NCI-H1417 treated with DMSO at 0.1 percent for 48 hours (cell line): ENCODE measurements at places on chromosomes 1 and 21.

- DNase-seq = no peak
Observed at GRCh38 chr1:20115479-20115878, 3.9 kb downstream of the PLA2G2D start.

DNA sequence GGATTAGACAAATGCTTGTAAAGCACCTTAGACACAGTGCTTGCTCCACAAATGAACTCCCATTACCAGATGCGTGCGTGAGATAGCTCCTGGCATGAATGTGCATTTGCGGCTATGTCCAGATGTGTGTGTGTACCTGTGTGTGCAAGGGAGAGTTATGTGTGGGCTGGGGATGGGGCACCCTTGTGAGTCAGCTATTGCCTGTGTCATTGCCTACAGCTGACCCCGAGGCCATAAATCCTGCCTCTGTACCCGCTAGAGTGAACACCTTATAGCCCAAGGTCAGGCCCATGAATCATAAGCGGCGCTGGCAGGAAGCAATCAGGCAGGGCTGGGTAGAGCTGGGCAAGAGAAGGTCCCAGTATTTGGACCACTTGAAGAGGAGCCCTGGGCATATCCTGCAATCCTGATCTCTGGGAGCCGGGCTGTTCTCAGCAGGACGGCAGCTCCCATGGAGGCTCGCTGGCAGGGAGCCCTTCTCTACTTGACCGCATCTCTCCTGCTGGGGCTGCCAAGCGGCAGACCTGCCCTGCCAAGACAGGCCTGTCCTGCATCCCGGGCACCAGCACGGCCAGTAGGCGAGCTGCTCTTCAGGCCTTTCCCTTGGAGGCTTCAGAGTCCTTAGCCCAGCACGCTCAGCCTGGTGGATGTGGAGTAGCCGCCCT, 86.4 kb downstream of the TMEM53 start:
- no peak for DNase-seq

DNA sequence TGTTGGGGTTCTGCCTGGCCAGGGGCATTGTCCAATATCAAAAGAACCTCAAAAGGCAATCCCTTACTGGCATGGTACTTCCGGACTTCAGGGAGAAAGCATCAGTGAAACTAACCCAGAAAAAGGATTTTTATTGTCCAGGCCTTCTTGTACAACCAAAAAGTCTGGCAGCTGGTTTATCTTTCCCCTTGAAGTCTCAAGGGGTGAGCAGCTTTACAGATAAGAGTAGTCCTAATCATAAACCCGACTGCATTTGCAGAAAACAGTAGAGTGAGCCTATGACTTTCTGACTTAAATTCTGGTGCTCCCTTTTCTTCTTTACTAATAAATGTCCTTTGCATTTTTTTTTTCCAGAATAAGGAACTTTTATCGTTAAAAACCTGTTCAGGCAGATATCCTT, 104.0 kb upstream of the CHRM3 start:
- DNase-seq = no peak

DNA sequence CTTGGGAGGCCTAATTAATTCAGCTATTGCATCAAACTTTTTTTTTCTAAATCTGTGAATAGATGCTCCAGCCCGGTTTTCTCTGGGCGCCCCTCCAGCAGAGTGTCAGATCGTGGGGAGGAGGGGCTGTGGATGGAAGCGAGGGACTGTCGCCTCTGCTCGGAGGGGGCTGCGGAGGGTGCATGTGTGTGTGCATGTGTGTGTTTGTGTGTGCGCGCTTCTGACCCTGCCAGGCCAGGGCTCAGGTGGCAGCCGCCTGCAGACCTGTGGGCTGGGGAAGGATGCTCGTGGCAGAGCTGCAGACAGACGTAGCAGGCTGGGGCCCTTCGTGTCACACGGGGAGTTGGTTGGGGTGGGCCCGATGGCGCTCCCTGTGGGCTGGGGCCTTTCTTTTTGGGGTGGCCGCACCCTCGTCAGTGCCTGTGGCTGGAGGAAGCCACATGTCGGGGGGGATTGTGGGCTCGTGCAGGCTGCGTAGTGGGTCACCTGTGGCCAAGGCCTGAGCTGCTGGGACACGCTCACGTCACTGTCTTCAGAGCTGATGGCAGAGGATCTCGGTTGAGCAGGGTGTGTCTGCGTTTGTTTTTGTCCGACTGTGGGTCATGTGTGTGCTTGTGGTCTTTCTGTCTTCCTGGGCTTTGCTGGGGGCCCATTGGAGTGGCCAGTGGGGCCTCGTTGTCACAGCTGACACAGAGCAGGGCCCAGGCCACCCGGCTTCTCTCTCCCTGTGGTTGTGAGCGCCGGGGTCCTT, 2.8 kb downstream of the SKI start:
- DNase-seq = no peak

DNA sequence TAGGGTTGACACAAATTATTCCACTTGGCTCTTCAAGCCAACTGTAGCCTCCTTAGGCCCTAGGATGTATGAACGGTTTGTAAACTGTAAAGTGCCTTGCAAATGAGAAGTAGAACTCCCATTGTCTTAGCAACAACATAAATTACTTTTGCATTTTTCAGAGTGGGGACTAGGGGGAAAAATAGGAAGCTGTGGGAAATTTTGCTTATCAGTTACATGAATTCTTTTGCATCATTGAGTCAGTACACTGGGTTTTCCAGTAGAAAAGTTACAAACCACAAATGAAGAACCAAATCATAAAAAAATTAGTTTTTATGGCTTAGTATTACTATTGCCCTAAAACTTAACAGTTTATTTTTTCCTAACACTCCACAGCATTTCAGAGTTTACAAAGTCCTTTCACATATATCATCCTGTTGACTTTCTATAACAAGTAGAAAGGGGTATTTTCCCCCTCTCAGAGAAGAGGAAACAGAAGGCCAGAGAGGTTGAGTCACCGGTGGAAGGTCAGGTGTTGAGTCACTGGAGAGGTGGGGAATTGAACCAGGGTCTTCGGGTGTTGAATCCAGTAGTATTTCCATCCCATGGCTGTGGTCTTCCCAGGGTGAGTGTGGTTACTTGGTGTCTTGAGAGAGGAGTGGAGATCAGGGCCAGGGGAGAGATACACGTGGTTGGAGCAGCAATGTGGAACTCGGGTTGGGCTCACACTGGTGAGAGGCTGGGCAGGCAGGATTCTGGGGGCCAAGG, 71.9 kb upstream of the USP24 start:
- DNase-seq = no peak

- no peak for DNase-seq
Observed at GRCh38 chr21:29389136-29389535, 90.4 kb downstream of the BACH1 start.

DNA sequence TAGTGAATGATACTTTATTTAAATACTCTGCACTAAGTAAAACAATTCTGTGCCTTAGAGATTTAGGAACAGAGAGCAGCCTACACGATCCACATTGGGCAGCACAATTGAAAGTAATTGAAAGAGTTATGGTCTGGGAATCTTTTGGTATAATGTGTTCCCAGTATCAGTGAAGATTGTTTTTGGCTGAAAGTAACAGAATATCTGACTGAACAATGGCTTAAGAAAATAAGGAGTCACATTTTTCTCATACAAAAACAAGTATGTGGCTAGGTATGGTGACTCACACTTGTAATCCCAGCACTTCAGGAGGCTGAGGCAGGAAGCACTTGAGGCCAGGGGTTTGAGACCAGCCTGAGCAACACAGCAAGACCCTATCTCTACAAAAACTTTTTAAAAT, 306.2 kb downstream of the NFIA start:
- no peak for DNase-seq

GRCh38 chr1:183180634-183181056, 5.4 kb upstream of the LAMC2 start:
- no peak for DNase-seq

- DNase-seq = no peak
Observed at GRCh38 chr1:93483606-93484005, 35.7 kb downstream of the FNBP1L start.

GRCh38 chr1:119061700-119062099, 73.6 kb upstream of the TBX15 start:
- DNase-seq = no peak

GRCh38 chr1:18921516-18922251, 19.3 kb upstream of the ALDH4A1 start:
- no peak for DNase-seq

DNA sequence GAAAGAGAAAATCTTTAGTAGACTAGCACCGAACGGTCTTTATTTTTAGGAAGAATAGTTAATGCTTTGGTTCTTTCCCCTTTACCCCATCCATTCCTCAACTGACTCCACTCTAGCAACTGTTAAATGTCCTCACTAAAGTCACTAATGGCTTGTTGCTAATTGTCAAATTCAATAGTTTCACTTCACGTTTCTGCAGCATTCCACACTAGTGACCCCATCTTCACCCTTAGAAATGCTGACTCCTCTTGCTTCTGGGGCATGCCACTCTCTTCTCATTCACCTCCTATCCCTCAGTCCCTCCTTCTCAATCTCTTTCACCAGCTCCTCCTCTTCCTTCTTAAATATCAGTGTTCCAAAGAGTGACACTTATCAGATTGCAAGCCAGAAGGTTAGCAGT, 19.4 kb upstream of the CADM3 start:
- no peak for DNase-seq

- peak; percentile 11 for DNase-seq
Observed at GRCh38 chr1:231357831-231358354, 19.8 kb downstream of the SPRTN start.

- no peak for DNase-seq
Observed at GRCh38 chr1:53548031-53548491, 88.9 kb downstream of the DMRTB1 start.

- no peak for DNase-seq
Observed at GRCh38 chr1:218933513-218933912, 240.2 kb upstream of the LYPLAL1 start.

DNA sequence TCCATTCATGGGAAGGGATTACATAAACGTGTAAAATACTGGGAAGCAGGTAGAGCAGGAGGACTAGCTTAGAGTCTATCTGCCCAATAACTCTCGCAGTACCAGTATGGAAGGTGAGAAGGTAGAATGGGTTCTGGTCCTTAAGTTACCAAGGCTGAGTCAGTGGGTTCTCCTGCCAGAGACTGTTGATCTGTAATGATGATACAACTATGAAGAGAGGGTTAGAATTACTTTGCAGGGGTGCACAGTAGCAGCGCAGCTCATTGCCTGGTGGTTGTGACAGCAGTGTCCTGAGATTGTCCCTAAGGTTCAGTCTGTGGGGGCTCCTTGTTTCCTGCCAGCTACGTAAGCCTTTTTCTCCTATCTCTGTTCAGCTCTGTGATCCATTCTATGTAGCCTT, 2.5 kb upstream of the MAST2 start:
- DNase-seq = no peak

DNA sequence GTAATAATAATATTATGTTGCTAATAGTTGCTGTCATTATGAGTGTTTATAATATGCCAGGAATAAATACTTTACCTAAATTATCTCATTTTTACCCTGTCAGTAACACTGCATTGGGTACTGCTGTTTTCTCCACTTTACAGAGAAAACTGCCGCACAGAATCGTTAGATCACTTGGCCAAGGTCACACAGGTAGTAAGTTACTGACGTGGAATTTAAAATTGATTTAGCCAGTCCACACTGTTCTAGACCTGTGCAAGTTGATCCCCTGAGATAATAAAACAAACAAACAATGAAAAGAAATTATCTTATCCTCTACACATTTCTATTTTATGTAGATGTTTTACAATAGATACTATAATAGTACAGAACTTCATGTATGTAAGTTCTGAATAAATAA, 174.1 kb downstream of the ROR1 start:
- no peak for DNase-seq

- DNase-seq = peak; percentile 24
Observed at GRCh38 chr1:53957194-53957818, 11.2 kb downstream of the LRRC42 start.

DNA sequence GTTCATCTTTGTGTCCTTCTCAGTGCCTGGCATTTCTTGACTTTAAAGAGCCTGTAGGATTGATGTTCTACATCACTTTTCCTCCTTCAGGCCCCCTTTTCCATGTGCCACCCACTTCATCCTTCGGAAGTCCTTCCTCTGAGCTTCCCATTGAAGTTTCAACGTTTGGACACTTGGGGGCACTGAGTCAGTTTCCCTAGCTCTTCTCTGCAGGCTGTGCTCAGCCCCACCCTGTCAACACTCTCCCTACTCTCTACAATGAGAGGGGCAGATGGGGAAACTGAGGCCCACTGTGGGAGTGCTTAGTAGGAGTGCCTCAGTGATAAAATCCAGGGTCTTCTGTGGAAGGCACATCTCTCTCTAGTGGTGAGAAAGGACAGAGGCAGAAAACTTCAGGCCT, 11.9 kb downstream of the KCNJ10 start:
- DNase-seq = no peak

GRCh38 chr1:109238382-109238781, 11.0 kb upstream of the CELSR2 start:
- no peak for DNase-seq

GRCh38 chr1:15364740-15365139, 44.9 kb upstream of the EFHD2 start:
- DNase-seq = no peak

- DNase-seq = no peak
Observed at GRCh38 chr21:20186186-20186585, 812.0 kb upstream of the NCAM2 start.

DNA sequence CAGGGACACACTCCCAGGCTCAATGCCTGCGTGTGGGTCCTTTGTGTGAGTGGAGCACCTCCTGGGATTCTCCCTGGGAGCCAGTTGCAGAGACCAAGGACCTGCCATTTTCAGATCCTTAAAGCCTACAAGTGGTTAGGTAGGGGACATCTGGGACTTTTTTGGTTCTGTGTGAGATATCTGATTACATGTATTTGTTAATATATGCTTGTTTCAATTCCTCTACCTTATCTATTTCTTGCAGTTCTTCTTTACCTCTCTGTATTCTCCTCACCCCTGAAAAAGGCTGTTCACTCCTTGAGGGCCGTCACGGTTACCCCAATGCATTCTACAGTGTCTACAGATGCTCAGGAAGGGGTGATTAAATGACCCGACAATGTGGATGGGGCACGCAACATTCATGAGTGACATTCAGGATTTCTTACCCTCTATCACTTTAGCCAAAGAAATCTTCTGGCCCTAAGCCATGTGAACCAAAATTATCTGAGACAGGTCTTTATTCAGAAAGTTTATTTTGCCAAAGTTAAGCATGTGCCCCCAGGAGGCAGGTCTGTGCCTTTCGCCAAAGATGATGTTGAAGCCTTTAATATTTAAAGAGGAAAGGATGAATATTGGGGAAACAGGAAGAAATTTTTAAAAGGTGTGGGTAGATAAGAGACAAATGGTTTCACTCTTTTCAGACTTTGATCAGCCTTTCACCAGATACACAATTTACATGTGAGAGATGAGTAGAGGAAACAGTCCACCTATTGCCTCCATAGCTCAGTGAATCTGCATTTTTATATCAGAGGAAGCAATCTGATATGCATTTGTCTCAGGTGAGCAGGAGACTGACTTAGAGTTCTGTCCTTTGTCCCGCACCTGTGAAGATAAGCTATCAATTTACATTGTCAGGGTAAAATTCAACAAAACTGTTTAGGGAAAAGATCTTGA, 44.6 kb upstream of the MPZL1 start:
- DNase-seq = no peak

DNA sequence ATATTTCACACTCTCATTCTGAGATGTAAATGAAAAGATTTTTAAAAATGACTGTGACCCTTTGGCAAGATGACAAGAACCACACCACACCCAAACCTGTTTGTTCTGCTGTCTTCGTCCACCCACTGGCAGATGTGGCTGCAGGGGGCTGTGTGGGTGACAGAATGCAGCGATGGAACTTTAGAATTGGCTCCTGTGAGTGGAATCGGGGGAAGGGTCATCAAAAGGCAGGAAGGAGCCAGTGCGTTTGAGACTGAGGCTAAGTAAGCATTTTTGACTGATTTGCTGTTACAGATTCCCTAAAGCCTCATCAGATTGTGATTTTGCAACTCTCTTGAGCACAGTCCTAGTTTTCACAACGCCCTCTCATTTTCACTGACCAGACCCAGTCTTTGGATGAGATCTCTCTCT, 111.2 kb upstream of the ADGRL2 start:
- DNase-seq = no peak

- no peak for DNase-seq
Observed at GRCh38 chr1:27726173-27727044, 648 bp downstream of the FAM76A start.
